ENCODE measurements at places on chromosomes 13 and 19.

DNA sequence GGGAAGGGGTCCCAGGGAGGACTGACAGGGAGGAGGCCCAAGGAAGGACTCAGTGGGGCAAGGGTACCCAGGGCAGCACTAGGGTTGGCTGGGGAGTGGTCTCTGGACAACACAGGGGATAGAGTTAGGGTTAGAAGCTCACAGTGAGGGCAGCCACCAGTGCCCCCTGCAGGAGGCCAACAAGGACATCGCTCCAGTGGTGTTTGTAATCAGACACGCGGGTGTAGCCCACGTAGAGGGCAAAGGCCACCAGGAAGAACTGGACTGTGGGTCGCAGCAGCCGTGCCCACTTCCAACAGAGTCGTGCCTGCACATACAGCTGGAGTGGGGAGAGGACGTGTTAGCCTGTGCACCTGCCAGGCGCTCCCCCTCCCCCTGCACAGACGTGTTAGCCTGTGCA, 9.2 kb downstream of the PLPP2 start:
- no peak for DNase-seq

DNA sequence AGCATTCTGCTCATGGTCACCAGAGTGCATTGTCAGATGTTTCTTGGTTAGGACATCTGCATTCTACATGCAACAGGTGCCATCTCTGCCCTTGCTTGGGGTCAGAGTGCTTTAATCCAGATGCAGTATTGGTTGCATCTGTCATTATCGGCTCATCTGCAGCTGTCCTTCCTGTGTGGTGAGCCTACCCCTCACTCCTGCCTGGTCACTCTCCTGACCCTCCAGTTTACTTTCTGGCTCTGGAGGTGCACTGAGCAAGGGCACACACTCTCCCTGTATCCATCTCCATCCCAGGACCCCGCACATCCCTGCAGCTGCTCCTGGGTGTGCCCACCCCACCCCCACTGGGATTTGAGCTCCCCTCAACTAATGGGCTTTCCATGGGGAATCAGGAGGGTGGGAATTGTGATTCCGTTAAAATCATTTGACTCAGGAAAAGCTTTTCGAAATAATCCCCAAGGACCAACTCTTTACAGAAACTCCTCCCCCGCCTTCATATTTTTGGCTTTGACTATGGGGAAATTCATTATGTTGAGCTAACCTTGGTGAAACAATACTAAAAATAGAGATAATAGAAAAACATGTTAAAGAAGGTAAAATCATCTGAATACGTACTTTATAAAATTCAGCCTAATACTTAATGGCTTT, 70.2 kb downstream of the COL4A2 start:
- DNase-seq = no peak

DNA sequence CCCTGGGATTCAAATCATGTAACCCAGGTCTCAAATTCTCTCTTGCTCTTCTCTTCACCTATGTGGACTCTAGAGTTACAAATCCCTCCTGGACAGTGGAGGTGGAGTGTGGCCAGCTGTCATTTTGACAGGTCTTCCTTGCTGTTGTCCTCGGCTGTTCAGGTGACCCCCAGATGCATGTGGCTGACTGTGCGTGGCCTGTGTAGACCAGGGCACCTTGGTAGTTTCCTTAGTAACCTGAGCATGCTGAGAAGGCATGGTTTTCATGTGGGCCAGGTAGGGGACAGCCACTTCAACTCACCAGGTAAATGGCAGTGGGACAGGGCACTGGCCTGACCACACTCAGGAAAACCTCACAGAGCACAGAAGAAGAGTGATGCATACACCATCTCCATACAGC, 155.0 kb upstream of the TSHZ3 start:
- no peak for DNase-seq

DNA sequence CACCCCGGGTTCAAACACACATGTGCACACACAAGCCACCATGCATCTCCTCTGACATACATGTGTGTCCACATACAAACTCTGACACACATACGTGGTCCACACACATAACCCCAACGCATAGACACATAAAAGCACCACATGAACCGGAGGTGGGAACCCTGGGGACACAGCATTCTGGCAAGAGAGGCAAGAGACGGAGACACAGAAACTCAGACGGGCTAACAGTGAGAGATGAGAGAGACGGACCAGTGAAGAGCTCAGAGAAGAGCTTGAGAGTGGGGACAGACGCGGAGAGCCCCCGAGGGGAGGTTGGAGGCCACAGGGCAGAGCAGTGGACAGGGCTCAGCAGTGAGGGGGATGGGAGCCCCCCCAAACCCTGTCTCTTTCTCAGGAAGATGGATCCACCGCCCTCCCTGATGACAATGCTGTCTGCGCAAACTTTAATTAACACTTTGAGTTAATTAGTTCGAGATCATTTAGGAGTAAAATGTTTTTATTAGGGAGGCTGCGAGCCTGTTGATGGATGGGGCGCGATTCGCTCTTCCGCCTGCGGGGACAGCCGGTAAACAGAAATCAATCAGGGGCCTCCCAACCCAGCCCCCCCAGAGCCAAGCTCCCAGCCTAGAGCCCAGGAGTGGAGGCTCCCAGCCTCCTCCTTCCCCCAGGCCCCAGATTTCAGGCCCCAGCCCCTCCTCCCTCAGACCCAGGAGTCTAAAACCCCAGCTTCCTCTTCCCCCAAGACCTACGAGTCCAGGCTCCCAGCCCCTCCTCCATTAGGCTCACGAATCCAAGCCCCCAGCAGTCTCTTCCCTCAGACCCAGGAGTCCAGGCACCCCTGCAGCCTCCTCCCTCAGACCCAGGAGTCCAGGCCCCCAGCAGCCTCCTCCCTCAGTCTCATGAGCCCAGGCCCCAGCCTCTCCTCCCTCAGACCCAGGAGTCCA, 9.5 kb upstream of the ERFL start:
- DNase-seq = no peak

- DNase-seq = no peak
These were observed 70.6 kb downstream of the STK24 start for GRCh38 chr13:98506322-98506721.

- no peak for DNase-seq
These were observed 549.4 kb upstream of the SLITRK1 start for GRCh38 chr13:84431646-84432045.

All from activated CD4-positive, alpha-beta T cell treated with anti-CD3 and anti-CD28 coated beads for 1 hour (primary cell).